ENCODE measurements at places on chromosomes 12 and 14.

DNA sequence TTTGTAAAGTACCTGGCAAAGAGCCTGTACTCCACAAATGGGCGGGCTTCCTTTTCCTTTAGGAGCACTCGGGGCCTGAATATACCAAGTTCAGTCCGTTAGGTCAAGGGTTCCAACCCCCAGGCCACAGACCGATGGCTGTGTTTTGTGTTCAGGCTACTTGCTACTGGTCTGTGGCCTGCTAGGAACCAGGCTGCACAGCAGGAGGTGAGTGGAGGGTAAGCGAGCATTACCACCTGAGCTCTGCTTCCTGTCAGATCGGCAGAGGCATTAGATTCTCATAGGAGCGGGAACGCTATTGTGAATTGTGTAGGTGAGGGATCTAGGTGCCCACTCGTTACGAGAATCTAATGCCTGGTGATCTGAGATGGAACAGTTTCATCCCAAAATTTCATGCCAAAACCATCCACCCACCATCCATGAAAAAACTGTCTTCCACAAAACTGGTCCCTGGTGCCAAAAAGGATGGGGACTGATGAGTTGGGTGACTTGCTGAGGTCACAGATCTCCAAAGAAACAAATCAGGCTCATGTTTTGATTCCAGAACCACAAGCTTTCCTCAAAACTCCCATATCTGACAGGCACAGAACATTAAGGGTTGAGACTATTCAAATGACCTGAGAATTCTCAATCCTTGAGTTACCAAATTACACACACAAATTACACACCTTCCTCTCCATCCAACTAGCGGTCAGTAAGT, 4.2 kb downstream of the CSRP2 start:
- DNase-seq = no peak

DNA sequence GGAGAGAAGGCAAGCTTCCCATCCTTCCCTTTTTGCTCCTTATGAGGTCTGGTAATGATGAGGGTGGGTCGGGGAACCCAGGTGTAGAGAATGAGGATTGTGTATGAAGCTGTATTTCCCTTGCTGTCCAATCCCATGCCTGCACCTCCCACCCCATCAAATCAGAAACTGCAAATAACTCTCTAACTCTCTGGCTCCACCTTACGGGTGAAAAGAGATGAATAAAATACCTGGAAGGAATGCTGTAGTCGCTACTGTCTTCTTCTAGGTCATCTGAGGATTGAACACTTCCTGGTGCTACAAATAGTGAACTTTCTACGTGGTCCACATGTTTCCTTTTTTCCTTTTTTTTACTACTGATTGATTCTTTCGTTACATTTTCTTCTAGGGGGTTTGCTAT, 38.9 kb upstream of the DICER1 start:
- no peak for DNase-seq

GRCh38 chr14:43147485-43147884, 1359.6 kb downstream of the FSCB start:
- DNase-seq = no peak

DNA sequence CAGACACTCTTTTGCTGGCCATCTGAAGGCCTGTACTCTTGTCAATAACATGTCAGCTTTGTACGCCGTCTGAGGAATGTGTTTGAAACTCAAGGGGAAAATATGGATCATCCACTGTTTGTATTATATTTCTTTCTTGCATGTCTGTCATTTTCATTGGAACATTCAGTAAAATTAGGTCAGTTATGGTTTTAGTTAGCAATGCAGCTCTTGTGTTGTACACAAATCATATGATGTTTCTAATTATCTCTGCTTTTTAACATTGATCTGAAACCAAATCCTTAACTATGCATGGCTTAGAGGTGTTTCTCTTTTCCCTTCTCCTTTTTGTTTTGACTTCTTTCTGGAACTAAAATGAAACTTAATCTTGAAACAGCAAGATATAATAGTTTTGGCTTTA, 333.6 kb upstream of the PRICKLE1 start:
- no peak for DNase-seq

- no peak for DNase-seq
These were observed 7.1 kb upstream of the PRPH start for GRCh38 chr12:49287876-49288275.

GRCh38 chr14:78982551-78982950, 812.4 kb downstream of the NRXN3 start:
- no peak for DNase-seq

Measured in esophagus squamous epithelium (tissue), 5 donors.